Activated CD8-positive, alpha-beta memory T cell treated with anti-CD3 and anti-CD28 coated beads, Interleukin-2, amount 50 U/mL, for 4 hours (primary cell): ENCODE measurements at places on chromosomes 3 and 15.
A peak's percentile ranks its signal among the peaks of the same experiment; 100 is the strongest.

DNA sequence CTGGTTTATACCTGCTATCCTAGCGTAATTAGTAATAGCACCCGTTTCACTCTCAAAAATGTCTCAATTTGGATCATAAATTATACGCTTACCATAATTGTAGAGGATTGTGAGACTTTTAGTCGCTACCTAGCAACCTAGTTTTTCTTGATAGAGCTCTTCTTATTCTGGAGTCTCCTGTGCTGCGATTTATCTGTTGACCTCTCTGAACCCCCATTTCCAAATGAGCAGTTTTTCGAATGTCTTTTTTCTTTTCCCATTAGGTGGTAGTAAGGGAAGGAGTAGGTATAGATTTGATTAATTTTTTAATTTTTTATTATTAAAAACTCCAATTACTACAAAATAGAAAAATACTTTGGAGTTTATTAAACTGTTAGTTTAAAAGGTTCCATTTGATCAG lies 10.6 kb downstream of the SETD5 start:
- no peak for DNase-seq

- DNase-seq = no peak
Observed at GRCh38 chr3:139457066-139457465, 19.2 kb downstream of the RBP2 start.

DNA sequence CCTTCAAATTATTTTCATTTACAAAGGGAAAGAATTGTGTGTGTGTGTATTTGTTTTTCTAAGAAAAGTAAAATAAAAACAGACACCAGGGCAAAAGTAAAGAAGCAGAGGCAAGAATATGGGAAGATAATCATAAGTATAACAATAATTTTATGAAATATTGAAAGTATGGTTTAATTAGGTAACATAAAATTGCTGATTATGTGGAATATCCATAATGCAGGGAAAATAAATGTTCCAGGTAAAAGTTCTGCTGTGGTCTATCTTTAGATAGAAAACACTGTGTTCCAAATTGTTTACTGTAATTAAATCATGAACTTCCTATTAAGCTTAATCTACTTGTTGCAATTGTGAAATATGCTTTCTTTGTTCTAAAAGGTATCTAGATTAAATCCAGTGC lies 25.7 kb upstream of the KCNMB2 start:
- DNase-seq = no peak

DNA sequence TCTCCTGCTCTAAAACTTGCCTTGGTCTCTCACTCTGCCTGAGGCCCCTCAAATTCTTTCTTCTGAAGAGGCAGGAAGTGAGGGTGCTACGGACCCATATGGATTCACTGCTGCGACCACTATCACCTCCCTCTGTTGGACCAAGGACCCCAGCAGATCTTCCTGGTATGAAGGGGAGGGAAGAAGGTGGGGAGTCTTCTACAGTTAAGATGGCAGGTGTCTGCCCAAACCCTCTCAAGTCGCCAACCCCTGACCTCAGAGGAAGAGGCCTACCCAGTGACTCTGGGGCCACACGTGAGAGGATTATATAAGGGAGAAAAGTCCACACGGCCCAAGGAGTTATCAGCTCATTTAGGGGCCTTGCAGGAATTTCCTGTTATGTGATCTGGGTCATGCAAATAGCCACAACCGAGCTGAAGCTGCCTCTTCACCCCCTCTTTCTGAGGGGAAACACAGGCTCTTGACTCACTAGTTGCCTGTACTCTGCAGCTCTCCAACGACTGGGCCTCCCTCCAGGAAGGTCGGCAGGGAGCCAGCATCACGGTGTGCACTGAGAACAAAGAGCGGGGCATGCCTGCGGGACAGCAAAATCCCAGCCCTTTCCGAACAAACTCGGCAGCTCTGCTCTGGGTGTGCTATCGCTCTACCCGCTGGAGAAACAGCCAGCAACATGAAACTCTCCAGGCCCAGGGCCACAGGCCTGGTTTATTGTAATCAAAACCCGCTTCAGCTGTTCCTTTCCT lies 116.0 kb downstream of the XXYLT1 start:
- no peak for DNase-seq

GRCh38 chr15:69731081-69731330 lies 278.4 kb downstream of the RPLP1 start:
- no peak for DNase-seq

- no peak for DNase-seq
Observed at GRCh38 chr15:39591141-39591895, 10.4 kb downstream of the THBS1 start.

DNA sequence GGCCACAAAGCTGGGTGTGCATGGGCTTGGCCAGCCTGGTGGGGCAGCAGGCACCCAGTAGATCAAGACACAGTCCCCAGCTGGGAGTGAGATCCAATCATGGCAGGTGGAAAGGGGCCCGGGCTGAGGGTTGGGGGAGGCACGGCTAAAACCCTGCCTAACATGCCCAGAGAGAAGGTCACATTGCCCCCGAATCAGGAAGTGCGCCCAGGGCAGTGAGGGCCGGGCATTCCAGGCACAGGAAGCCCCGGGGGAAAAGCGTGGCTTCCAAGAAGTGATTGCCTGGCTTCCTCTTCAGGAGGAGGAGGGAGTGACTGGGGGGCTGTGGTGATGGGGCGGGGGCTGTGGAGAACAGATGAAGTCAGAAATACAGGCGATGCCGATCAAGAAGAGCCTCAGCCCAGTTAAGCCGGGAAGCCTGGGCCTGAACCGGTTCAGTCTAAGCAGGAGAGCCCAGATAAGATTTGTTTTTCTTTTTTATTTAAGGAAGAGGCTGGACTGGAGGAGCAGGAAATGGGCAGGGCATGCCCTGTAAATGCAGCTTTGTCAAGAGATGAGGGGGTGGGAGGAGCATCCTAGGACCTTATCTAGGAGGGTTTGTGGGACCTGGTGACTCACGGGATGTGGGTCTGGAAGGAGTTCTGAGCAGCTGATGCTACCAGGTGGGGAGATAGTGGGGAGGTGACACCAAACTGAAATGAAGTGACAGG lies 83.9 kb downstream of the CHSY1 start:
- peak; percentile 59 for DNase-seq

DNA sequence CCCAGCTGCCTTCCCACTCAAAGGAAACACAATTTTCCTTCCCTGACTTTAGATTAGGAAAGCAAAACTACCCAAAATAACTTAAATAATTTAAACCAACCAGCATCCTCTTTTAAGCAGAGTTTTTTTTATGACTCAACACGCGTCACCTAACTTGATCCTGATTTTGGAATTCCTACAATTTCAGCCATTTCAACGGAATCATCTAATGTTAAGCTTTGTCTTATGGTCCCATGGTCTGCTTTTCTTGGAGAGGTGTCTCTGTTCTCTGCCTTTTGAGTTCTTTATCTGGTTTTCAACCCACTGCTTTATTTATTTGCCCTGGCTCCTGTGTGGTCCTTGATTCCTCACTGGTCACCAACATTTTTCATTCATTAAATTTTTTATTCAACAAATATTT lies 219.2 kb upstream of the ARHGEF26 start:
- DNase-seq = no peak

DNA sequence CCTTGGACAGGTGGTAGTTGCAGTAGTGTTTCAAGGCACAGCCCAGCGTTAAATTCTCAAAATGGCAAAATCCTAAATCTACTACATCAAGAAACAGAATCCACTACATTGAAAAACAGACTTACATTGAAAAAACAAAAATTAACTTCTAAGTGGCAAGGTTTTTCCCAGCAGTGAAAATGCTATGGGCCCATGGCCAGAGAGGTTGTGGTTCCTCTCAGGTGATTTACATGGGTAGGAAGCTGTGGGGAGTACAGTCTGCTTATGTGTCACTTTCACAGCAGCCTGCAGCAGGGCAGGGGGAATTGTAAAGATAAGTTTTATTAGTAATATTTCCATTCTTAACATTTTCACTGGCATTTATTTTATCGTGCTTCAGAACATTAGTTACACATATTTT lies 24.9 kb downstream of the TTC14 start:
- no peak for DNase-seq

GRCh38 chr3:171772427-171773056 lies 37.7 kb downstream of the PLD1 start:
- DNase-seq = peak; percentile 31

GRCh38 chr3:194136519-194137007 lies 615 bp downstream of the HES1 start:
- no peak for DNase-seq
